Skin of body (tissue), 3 donors: ENCODE measurements at places on chromosomes 7 and 10.

DNA sequence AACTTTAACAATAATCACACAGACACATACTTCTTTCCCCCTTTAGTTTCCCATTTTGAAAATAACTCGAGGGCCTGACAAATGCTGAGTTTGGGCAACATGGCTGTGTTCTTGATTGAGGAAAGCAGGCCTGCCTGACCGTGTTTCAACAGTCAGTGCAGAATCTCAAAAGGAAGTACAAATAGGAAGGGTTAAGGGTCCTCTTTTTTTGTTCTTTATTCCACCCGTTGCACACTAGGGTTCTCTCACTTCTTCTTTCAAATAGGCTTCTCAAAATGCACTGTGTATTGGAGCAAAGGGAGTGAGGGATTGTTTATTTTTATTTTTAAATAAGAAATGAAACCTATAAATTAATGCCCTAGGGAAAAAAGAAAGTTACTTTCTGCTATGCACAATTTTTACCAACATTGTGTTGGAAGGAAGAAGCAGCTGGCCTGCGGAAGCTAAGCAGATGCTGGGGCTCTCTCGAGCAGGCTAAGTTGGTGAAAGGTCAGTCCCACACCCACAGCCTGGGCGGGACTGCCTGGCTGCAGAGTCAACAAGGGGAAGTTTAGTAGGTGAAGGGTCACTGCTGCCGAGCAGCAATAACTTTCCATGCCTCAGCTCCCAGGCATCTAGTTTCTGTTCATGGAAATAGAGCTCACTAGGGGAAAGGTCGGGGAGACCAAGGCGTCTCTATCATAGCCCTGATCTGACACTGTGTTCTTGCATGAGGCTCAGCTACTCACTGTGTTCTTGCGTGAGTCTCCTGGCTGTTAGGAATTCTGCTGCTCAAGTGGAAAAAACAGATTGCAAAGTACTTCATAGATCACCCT lies 12.2 kb upstream of the PDK4 start:
- peak; percentile 98 for DNase-seq

- DNase-seq = no peak
Measured at GRCh38 chr10:131697476-131698128, 203.2 kb upstream of the PPP2R2D start.

DNA sequence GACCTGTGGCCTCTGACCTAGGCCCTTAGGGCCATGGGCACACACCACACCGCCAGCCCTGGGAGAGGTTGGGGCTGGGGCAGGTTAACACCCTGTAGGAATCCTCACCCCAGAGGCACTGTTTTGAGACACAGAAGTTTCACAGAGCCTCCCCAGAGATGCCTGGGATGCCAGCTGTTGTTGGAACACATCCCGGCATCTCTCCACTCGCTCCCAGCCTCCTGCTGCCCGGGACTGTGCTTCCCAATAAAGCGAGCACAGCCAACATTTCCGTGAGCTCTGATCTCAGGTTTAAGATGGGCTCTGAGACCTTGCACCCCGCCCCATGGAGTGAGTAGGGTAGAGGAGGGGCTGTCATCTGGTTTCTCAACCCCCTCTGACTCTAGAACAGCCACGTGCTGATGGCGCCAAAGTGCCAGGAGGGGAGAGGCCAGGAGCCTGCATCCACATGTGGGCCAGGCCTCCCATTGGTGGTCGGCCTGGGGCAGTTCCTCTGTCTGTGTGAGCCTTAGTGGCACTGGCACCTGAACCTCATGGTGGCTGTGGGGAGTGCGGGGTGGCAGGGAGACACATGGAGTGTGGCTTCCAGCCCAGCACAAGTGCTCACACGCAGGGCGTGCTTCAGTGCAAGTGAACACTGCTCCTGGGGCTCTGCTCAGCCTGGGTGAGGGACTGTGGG lies 54.7 kb downstream of the RASGEF1A start:
- DNase-seq = no peak

DNA sequence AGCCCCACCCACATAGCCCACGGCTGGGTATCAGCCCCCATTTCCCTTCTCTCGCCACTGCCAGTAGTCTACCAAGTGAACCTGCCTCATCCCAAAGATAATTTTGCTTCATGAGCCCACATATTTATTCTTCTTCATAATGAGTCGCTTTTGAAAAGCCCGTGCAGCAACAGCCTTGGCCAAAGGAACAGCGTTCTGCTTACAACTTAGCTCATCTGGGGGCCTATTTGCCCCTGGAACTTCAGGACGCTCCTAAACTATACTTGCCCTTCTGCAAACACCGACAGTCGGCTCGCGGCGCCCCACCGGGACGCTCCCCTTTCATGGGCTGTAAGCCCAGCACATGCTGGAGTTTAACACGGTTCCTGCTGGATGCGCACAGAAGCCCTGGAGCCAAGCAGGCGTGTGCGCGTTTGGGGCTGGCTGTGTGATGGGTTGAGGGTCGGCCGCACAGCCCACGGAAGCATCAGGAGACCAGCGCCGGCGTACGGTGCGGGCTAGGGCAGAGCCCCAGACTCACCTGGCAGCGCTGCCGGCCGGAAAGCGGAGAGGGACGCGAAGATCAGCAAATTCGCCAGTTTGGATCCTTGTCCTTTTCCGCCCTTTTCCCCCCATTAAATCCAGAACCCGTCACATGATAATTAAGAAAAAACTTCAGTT lies 370 bp downstream of the TMEM60 start:
- DNase-seq = peak; percentile 66

DNA sequence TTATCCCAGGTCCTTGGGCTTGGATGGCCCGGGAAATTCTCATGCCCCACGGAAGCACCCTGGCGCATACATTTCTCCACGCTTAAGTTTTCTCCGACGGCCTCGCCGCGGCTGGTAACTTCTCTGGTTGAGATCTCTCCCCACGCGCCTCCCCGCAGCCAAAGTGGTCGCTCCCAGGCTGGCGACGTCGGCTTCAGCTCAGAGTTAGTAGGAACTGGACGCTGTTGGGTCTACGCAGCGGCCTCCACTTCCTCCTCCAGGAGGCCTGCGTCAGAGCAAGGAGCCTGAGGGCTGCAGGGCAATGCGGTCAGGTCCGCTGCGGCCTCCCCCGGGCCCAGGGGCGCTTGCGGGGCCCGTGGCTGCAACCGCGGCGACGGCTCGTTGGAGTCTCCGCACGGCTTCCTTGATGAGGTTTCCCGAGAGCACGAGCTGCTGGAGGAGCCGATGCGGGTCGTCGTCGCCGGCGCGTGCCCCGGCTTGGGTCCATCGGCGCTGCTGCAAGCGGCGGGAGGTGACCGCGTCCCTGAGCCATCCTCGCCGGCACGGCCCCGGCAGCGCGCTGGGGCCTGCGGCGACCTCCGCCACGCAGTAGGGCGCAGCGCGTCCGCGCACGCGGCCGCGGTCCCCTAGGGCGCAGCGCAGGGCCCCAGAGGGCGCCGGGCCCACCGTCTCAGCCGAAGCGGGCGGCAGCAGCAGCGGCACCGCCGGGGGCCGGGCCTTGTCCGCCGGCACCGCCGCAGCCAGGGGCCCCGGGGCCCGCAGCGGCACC lies 744 bp downstream of the FRAT2 start:
- no peak for DNase-seq

DNA sequence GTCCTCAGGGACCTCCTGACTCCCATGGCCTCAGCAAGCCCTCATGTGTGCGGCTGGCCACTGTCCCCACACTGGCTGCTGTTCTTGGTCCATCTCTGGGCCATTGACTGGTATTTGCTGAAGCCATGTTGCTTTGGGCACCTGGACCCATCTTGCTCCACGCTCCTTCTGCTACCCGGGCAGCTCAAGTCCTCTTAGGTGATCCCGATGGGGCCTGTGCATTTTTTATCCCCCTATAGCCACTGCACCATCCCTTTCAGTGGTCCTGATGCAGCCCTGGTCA lies 16.7 kb downstream of the RAMP3 start:
- no peak for DNase-seq

DNA sequence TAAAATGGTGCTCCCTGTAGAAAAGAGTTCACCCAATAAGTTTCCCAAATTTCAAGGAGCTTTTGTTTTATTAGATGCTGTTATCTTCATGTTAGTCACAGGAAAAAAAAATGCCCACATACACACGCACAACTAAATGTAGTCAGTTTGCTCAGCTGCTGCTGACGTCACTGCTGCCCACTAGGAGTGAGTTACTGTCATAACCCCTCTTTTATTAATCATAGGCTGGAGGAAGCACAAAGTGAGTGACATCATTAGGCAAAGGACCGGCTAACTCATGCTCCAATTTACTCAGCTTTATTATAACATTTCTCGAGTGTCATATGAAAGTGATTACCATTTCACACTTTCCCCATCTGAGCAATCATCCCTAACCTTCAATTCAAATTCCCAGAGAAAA lies 6.7 kb upstream of the INHBA start:
- no peak for DNase-seq

- DNase-seq = no peak
Measured at GRCh38 chr10:99995713-99996112, 14.0 kb downstream of the DNMBP start.

DNA sequence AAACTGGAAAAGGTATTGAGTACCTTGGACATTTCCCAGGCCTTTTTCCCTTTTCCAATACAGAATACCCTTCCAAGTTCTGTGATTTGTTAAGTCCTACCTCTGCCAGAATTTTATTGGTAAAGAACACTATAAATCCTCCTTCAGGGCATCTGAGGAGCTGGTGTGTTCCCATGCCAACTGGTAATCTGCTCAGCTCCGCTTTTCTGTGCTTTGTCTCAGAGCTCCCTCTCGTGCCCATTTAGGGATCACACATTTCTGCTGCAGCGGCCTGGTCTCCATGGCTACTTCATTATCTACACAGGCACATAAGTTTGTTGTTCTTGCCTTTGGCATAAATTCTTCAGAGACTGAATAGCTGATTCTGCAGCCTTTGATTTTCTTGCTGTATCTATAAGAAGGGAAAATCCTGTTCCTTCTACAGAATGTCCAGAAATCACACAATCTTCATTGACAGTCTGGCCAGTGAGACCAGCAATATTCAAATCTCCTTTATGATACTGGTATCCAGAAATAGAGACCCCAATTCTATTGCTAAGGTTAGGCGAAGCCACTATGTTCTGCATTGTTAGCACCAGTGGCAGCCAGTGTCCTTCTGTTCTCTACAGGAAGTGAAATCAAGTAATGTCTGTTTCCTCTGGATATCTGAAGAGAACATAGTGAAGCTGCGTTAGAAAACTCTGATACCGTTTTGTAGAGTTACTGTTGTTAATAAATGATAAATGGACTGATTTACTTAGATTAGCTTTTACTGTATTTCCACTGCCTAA lies 51.9 kb downstream of the DENND11 start:
- DNase-seq = peak; percentile 68

- DNase-seq = no peak
Measured at GRCh38 chr7:17328641-17329040, 30.2 kb downstream of the AHR start.

DNA sequence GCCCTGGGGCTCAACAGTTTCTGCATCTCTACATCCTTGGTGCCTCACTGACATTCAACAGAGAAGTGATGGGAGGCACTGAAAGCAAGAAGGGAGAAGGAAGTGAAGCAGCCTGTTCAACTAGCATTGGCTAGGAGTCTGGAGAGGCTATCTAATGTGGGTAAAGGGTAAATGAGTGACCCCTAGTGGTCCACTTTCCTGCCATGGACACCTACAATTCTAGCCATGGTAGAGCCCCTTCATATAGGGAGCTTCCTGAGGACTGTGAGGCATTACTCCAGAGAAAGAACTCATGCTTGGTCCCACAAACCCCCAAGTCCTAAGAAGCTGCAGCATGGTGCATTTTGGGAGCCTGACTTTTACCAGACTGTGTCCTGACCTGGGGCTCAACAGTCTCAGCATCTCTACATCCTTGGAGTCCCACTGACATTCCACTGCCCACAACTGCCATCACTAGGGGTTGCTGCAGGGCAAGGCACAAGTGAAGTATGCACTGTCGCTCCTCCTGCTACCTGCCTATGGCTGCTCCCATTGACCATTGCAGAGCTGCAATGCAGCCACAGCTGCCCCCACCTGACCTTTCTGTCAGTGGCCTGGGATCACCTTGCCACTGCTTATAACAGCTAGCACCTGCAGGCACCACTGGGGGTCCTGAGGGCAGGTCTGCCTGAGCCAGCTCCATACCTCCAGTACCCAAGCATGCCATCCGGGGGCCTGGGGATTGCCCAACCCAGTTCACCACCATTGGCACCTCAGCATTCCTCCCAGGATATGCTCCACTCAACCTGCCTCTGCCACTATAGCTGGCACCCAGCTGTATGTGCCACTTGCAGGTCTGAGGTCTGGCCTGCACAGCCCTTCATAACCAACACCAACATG lies 44.1 kb upstream of the CDK6 start:
- DNase-seq = no peak

DNA sequence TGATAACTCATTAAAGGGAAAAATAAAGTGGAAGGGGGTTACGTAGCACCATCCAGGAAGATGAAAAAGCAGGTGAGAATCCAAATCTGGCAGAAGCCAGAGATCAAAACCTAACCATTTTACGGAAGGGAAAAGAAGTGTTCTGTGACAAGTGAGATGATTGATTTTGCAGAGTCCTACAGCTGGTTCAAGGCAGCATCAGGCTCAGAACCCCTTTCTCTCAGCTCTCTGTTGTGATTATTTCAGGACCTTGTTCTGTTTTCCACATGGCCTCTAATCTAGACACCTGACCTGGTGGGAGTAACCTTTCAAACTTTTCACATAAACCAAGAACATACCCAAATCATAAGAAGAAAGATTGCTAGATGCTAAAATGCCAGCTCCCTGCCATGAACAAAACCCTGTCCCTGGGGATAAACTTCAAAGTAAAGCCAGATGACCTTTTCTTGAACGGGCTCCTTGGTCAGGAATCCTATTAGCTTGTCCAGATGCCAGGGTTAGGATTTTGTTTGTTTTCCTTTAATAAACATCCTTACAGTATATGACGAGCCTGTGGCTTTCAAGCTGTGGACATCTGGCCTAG lies 5.9 kb downstream of the DUSP5 start:
- DNase-seq = no peak

DNA sequence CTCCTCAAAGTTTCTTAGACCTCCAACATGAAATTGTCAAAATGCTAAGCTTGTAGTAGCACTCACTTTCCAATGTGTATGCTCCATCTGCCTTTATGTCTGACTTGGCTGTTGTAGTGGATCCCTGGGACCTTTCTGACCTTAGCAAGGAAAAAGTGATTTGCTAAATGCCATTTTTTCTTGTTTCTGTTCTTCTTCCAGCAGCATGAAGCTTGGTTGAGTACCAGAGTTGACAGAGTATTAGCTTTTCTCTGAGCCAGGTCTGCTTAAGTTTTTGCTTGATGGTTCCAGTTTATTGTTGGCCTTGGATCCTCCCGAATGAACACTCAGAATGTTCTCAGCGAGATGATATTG lies 168.7 kb downstream of the SND1 start:
- no peak for DNase-seq

DNA sequence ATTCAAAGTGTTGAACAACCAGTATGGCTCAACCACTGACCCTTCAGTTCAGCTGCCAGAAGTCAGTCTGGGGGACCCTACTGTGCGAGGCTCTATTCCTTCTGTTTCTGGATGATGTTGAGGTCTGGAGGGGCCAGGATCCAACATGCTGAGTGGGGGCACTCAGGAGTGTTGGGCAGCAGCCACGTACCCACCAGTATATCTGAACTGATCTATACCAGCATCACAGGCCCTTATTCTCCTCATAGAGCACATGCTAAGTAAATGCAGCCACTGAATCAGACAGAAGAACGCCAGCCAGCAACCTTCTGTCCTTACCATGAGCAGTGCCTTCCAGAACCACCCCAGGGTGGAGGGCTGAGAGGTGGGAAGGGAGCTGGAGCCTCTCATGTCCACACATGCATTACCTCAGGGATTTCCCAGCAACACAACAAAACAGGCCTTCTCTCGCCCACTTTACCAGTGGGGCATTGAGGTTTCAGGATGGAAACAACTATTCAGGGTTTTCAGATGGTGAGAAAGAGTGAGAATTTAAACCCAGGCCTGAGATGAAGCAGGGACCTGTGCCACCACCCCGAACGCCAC lies 6.8 kb upstream of the MSMB start:
- DNase-seq = no peak
